ENCODE measurements at places on chromosomes 4 and X. TPM values are rescaled to one million over a fixed set of nuclear protein-coding genes. Genes with fewer than 3 reads are reported as not detected.

GRCh38 chr4:143082701-143083100 lies 102.0 kb upstream of the USP38 start:
- H3K27ac ChIP-seq: no peak overlapping the region
- H3K4me1 ChIP-seq: no peaks in the 10 kb centered on the region
- H3K27me3 ChIP-seq: no peaks in the 10 kb centered on the region
- no peak overlapping the region for H3K4me3 ChIP-seq
- H3K36me3 ChIP-seq: no peaks in the 10 kb centered on the region
- no peak for DNase-seq

CACNA1F gene
- not detected for total RNA-seq

- H3K27me3 ChIP-seq: no peaks in the 10 kb centered on the region
- H3K27ac ChIP-seq: no peak within 1 kb of the TSS
- no peaks in the 10 kb centered on the region for H3K36me3 ChIP-seq
- DNase-seq: no peak
Measured at GRCh38 chrX:66163849-66164411, at the start of gene HEPH. Gene HEPH (plus strand): TSS chrX:66164247. CDS start chrX:66170571, 6,324 bp downstream.

CXCL8 gene
- total RNA-seq: 0.82 TPM

DNA sequence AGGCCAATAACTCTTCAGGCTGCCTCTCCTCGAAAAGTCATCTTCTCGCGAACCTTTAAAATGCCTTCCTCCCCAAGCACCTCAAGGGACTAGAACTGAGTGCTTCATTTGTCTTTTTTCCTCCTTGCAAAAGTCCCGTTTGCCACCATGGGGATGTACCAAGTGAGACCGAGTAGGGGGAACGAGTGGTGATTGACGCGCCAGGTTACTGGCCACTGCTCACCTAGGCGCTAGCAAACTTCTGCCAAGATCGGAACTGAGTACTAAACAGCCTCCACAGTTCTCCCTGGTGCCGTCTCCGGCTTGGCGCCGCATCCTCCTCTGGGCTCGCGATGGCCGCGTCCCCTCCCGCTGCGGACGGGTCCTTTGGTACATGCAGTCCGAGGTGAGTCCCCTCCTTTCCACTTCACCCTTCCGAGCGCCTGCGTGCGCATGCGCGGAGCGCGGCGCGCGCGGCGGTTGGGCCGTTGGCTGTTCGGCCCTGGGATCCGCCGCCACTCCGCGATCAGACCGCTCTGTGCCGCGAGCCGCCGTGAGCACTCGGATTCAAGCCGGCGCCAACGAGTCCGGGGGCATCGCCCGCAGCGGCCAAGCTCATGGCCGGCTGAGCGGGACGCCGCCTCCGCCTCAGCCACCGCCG lies at the start of gene CDK16:
Gene CDK16 (plus strand): TSS at position 402 of the 640 bp plus-strand sequence. CDS start 4,877 bp downstream, outside the sequence.
- no peak for DNase-seq
- H3K4me3 ChIP-seq: peak within 1 kb of the TSS; percentile 89
- peaks cover 22% of the 10 kb centered on the region for H3K4me1 ChIP-seq
- H3K27ac ChIP-seq: peak within 1 kb of the TSS; percentile 98

DNA sequence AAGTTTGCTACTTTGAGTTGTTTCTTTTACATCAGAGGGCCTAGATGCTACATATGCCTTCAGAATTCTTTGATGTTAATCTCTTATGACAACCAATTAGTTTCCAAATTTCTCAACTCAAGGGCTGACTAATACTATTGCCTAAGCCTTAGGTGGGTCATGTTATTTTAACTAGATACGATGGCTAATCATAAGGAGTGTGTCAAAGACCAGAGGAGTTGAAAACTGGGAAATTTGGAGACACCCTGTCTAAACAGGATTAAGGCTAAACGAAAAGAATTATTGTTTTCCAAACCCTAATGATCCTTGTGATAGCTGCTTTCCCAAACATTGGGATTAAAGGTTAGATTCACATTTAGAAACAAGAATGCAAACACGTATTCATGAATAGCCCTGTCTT lies 228.5 kb downstream of the PCDH7 start:
- no peak overlapping the region for H3K4me3 ChIP-seq
- no peaks in the 10 kb centered on the region for H3K36me3 ChIP-seq
- peaks cover 12% of the 10 kb centered on the region for H3K4me1 ChIP-seq
- no peaks in the 10 kb centered on the region for H3K27me3 ChIP-seq

- H3K4me3 ChIP-seq: no peak overlapping the region
- no peak for DNase-seq
- H3K27me3 ChIP-seq: no peaks in the 10 kb centered on the region
- H3K27ac ChIP-seq: no peak overlapping the region
- no peaks in the 10 kb centered on the region for H3K36me3 ChIP-seq
Measured at GRCh38 chr4:110119880-110120279, 78.5 kb downstream of the ELOVL6 start.

IL3RA gene
- total RNA-seq: 0.28 TPM

EDA gene
- 0.23 TPM for total RNA-seq

GRCh38 chr4:61203436-61203790 lies 3.3 kb downstream of the ADGRL3 start:
- H3K27ac ChIP-seq: no peak overlapping the region
- no peak for DNase-seq
- no peaks in the 10 kb centered on the region for H3K36me3 ChIP-seq
- no peaks in the 10 kb centered on the region for H3K4me1 ChIP-seq

GRCh38 chrX:43000121-43000520 lies 222.2 kb upstream of the PPP1R2C start:
- no peaks in the 10 kb centered on the region for H3K4me1 ChIP-seq
- no peaks in the 10 kb centered on the region for H3K36me3 ChIP-seq
- no peak for DNase-seq
- H3K4me3 ChIP-seq: no peak overlapping the region
- no peak overlapping the region for H3K27ac ChIP-seq

GRCh38 chr4:40848940-40849339 lies 99.2 kb downstream of the NSUN7 start:
- no peaks in the 10 kb centered on the region for H3K4me1 ChIP-seq
- no peak overlapping the region for H3K4me3 ChIP-seq
- H3K27ac ChIP-seq: no peak overlapping the region
- H3K36me3 ChIP-seq: no peaks in the 10 kb centered on the region
- DNase-seq: no peak

HGFAC gene
- 0.59 TPM for total RNA-seq

USP38 gene
- 11.7 TPM for total RNA-seq

GRCh38 chr4:12576409-12576808 lies 907.7 kb downstream of the RAB28 start:
- no peak overlapping the region for H3K27ac ChIP-seq
- no peaks in the 10 kb centered on the region for H3K4me1 ChIP-seq
- H3K36me3 ChIP-seq: no peaks in the 10 kb centered on the region
- H3K4me3 ChIP-seq: no peak overlapping the region
- no peaks in the 10 kb centered on the region for H3K27me3 ChIP-seq

DNA sequence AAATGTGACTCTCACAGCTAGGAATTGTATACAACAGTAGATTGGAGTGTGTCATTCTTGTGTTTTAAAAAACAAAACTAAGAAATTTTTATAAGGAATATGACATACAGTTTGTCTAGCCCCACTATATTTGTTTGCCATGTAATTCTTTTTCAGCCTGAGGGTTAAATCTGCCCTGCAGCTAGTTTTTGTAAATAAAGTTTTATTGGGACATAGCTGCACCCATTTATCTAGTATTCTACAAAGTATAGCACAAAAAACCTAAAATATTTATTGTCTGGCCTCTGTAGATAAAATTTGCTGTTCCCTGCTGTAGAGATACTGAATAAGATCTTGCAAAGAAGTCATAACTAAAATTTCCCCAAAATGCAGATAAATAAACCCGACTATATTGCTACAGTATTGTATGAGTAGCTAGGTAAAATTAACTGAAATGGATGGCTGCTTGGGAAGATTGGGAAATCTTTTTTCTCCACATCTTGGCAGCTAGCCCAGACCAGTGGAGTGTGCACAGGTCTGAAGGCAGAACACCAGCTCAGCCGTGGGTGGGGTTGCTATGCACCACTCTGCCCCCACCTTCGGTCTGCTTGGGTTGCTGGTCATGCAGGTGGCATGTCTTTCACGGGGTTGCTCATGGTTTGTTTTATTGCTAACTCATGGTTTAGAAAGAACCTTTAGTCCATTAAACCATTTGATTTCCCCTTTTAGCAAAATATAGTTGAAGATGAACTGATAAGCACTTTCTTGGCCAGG lies 127.9 kb downstream of the KLHL8 start:
- no peaks in the 10 kb centered on the region for H3K36me3 ChIP-seq
- no peak for DNase-seq
- no peak overlapping the region for H3K27ac ChIP-seq
- H3K27me3 ChIP-seq: no peaks in the 10 kb centered on the region
- H3K4me3 ChIP-seq: no peak overlapping the region
- peaks cover 3% of the 10 kb centered on the region for H3K4me1 ChIP-seq

OTC gene
- not detected for total RNA-seq

GRCh38 chr4:37601531-37601930 lies 84.6 kb downstream of the RELL1 start:
- H3K4me1 ChIP-seq: no peaks in the 10 kb centered on the region
- H3K4me3 ChIP-seq: no peak overlapping the region
- H3K27me3 ChIP-seq: no peaks in the 10 kb centered on the region
- H3K27ac ChIP-seq: no peak overlapping the region
- H3K36me3 ChIP-seq: no peaks in the 10 kb centered on the region
- DNase-seq: no peak

SLC25A43 gene
- 35.5 TPM for total RNA-seq

PITX2 gene
- 0.44 TPM for total RNA-seq

RAB40AL gene
- total RNA-seq: 0.44 TPM

GRCh38 chrX:149157976-149158375 lies 347.1 kb downstream of the IDS start:
- H3K27me3 ChIP-seq: no peaks in the 10 kb centered on the region
- no peaks in the 10 kb centered on the region for H3K36me3 ChIP-seq
- no peak overlapping the region for H3K4me3 ChIP-seq
- no peak for DNase-seq
- H3K27ac ChIP-seq: no peak overlapping the region

DNA sequence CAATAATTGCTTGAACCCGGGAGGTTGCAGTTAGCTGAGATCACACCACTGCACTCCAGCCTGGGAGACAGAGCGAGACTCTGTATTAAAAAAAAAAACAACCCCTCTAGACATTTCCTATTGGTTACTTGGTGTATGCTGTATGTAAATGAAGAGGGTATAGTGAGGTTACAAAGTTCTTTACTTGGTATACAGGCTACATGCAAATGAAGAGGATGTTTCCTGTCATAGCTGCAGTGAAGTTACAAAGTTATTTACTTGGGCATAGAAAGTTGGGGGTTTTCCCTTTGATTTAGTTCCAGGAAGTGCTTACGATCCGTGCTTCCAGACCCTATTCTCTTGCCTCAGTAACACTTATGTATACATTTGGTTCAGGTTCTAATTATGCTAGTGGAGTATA lies 38.4 kb upstream of the CLNK start:
- no peaks in the 10 kb centered on the region for H3K4me1 ChIP-seq
- no peaks in the 10 kb centered on the region for H3K36me3 ChIP-seq
- H3K4me3 ChIP-seq: no peak overlapping the region
- H3K27ac ChIP-seq: no peak overlapping the region
- DNase-seq: no peak

DNA sequence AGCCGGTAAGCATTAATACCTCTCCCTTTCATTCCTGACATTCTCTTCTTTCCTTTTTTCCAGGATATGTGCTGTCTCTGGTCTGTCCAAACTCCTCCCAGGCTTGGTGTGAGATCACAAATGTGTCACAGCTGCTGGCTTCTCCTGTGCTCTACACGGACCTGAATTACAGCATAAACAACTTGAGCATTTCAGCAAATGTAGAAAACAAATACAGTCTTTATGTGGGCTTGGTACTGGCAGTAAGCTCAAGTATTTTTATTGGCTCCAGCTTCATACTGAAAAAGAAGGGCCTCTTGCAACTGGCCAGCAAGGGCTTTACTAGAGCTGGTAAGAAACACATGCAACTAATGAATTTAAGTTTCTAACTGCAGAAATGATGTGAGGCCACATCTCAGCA lies 8.4 kb downstream of the NIPAL1 start:
- H3K27ac ChIP-seq: no peak overlapping the region
- DNase-seq: no peak
- H3K4me1 ChIP-seq: no peaks in the 10 kb centered on the region
- H3K27me3 ChIP-seq: no peaks in the 10 kb centered on the region

IGFBP7 gene
- total RNA-seq: 9.5 TPM

DNA sequence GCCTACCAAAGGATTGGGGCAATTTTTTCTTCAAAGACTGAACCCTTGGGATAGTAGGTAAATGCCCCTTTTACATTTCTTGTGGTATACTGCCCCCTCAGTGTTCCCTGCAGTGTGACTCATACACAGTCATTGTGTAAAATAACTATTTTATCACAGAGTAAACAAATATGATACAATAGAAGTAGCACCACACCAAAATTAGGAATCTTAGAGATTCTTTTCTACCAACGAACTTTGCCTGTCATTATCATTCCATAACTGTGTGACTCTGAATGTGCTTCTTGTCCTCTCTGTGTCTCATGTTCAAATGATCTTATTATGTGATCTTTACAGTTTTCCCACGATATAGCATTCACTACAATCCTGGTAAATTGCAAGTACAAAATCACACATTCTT lies 517.0 kb downstream of the ZIC3 start:
- H3K36me3 ChIP-seq: no peaks in the 10 kb centered on the region
- H3K4me3 ChIP-seq: no peak overlapping the region
- DNase-seq: no peak
- no peaks in the 10 kb centered on the region for H3K4me1 ChIP-seq
- H3K27ac ChIP-seq: no peak overlapping the region
- no peaks in the 10 kb centered on the region for H3K27me3 ChIP-seq

DNA sequence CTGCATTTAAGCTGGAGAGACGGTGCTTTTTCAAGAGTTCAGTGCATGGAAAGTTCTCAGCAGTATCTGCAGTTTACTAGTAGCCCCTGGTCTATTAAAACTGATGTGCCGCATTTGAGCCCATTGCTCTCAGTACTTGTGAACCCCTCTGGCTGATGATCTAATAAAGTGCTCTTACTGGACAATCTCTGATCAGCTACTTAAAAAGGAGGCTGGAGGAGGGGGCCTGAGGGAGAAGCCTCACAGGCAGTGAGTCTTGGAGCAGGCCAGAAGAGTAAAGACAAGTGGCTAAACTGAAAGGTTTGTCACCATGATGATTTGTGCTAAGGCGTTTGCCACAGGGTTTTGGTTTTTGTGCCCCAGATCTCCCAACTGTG lies 138.5 kb downstream of the ARX start:
- H3K36me3 ChIP-seq: no peaks in the 10 kb centered on the region
- no peaks in the 10 kb centered on the region for H3K4me1 ChIP-seq
- H3K4me3 ChIP-seq: no peak overlapping the region
- no peak overlapping the region for H3K27ac ChIP-seq
- H3K27me3 ChIP-seq: no peaks in the 10 kb centered on the region

DNA sequence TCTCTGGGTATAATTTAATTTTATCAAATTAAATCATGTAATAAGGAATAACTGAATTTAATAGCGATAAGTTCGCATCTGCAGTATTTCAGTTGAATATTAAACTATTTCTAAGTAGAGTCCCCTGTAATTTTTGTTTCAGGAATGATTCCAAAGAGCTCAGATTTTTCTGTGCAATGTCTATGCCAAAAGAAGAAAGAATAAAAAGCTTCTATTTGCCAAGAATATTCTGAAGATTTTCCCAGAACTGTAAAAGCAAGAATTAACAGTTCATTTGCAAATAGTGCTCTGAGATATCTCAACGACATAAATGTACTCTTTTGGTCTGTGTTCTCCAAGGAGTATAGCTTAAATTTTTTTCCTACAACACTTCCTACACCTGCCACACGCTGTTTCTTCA lies 1242.8 kb upstream of the DIAPH2 start:
- no peak overlapping the region for H3K4me3 ChIP-seq
- no peaks in the 10 kb centered on the region for H3K4me1 ChIP-seq
- DNase-seq: no peak
- H3K36me3 ChIP-seq: no peaks in the 10 kb centered on the region
- no peak overlapping the region for H3K27ac ChIP-seq
- H3K27me3 ChIP-seq: no peaks in the 10 kb centered on the region

FRG1 gene
- total RNA-seq: 16.1 TPM

GRCh38 chr4:2400841-2401609 lies 17.4 kb downstream of the ZFYVE28 start:
- H3K27ac ChIP-seq: no peak overlapping the region
- H3K27me3 ChIP-seq: no peaks in the 10 kb centered on the region
- no peak for DNase-seq

Data from Panc1 (cell line).